Amniotic epithelial cell (primary cell): ENCODE measurements at places on chromosomes 12 and 14.

DNA sequence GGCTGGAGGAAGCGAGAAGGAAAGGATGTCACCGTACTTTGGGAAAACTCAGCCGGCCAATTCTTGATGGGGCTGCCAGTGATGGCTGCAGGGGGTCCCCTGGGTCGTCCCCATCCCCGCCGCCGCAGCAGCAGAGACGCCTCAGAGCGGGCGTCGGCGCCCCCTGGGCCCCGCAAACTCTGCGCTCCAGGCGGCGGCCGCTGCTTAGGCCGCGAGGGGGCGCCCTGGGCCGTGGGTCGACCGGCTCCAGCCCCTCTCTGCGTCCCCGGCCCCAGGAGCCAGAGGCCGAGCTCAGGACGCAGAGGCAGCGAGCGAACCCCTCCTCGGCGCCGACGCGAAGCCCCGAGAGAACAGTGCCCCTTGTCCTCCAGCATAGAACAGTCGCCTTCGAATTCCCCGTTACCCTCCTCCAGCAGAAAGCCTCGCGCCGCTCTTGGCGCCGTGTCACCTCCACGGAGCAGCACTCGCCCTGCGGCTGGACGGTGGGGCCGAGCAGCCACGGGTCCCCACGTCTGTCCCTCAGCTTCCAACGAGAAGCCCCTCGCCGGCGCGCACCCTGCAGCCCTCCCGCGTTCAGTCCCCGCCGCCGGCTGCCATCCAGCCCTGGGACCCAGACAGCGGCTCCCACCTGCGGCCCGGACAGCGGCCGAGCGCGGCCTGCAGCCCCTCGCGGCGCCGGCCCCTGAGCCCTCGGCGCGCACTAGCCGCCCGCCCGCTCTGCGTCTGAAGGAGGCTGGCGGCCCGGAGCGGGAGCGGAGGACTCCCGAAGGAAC, 106.6 kb downstream of the PRICKLE1 start:
- DNase-seq = peak; percentile 34

DNA sequence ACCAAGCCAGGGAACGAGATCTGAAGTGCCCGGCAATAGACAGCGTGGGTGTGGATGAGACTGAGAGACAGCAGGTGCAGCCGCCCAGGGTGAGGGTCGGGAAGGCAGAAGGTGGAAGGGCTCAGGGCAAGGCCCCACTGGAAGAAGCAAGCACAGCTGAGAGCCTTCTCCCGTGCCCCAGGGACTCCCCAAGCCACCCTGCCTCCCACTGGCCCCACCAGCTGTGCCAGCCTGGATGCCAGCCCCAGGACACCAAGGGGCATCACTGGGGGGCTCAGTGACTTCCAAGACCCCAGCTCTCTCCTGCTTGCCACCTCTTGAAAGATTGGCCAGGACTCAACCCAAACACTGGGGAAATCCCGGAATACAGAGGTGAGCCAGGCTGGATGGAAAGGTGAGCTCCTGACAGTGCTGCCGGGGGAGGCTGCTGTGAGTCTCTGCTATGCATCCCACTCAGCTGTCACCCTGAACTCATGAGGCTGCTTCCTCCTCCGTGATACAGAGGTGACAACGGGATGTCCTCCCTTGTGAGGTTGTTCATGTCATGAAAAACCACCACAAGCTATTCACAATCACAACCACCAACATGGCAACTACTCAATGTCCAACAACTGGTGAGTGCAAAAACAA, 13.8 kb downstream of the TESC start:
- no peak for DNase-seq

DNA sequence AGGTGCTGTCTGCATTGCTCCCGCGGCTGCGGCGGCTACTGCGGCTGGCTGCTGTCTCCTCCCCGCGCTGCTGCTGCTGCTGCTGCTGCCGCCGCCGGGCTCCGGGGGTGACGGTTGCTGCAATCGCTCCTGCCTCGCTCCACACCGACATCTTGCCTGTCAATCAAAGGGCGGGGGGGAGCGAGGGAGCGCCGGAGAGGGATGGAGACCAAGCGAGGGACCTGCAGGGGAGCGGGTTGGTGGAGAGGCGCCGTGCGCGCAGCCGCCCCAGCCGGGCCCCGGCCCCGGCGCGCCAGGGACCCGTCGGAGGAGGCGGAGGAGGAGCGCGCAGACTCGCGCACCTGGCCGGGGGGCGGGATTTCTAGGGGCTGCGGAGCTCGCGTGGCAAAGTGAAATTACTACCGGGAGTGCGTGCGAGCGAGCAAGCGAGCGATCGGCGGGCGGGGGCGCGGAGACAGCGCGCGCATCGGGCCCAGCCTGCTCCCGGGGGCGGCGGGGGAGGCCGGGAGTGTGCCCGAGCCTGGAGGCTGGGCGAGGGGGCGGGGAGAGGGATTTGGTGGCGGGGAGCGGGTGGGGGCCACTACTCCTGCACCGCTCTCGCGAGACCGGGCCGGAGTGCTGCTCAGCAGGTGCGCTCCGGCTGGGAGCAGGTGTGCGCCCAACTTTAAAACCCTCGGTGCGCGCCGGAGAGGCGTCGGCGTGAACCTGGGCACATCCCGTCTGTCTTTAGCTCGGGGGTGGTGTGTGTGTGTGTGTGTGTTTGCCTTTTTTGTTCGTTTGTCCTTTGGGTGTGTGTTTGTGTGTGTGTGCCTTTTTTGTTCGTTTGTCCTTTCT, at the start of gene KSR2:
KSR2 (minus strand) TSS at position 165 of the 834 bp plus-strand sequence. CDS start 735 bp downstream, outside the sequence.
- DNase-seq = no peak

- DNase-seq = peak; percentile 80
These were observed at the start of gene SVOP for GRCh38 chr12:109020796-109021380. TSS of gene SVOP (minus strand) at chr12:109021068. CDS start at chr12:109020868, 200 bp downstream.

GRCh38 chr14:36426836-36427235, 93.2 kb downstream of the NKX2-1 start:
- no peak for DNase-seq

- DNase-seq = no peak
These were observed 67.5 kb downstream of the RTN1 start for GRCh38 chr14:59803052-59803540.

DNA sequence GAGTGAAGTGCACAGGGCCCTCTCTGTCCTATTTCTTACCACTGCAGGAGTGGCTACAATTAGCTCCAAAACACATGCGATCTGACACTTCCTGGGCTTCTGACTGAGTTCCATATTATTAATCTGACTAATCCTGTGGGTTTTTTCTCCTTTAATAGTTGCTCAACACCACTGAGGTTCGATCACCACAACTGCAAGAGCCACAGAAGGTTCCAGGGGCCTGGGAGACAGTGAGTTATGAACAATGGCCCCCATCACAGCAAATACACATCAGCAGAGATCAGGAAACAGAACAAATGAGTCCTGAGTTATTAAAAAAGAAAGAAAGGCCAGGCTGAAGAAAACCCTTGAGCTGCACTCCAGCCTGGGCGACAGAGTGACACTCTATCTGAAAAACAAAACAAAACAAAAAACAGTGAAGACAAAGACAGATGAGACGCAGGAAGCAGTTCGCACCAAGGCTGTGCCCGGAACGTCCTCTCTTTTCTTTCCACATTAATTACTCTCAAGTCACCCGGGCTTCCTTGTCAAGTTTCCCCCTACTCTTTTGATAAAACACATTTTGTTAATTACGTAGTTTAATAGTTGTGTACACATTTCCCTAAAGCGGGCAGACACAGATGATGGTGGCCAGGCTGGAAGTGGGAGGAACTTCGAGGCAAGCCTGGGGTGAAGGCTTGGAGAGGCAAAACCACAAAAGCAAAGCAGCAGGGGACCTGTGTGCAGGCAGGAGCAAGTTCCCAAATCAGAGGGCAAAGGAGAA, 42.7 kb downstream of the CDC42BPB start:
- peak; percentile 43 for DNase-seq

DNA sequence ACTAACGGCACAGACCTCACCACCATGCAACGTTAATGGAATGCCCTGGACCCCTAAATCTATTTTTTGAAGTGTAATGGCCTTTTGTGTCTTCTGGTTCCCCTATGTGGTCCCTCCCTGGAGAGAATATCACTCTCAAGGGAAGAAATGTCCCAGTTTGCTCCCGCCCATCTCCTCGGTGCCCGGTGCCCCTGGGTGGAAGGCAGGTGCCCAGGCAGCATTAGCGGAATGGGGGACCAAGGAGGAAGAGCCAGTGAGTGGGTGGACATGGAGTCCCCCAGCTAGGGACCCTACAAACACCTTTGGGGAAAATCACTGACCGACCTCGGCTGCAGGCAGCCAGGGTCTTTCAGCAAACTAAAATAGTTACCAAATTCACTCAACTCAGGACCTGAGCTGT, 212.1 kb upstream of the RTL1 start:
- DNase-seq = no peak

- DNase-seq = no peak
These were observed 3.6 kb downstream of the SLC4A8 start for GRCh38 chr12:51428256-51428655.

DNA sequence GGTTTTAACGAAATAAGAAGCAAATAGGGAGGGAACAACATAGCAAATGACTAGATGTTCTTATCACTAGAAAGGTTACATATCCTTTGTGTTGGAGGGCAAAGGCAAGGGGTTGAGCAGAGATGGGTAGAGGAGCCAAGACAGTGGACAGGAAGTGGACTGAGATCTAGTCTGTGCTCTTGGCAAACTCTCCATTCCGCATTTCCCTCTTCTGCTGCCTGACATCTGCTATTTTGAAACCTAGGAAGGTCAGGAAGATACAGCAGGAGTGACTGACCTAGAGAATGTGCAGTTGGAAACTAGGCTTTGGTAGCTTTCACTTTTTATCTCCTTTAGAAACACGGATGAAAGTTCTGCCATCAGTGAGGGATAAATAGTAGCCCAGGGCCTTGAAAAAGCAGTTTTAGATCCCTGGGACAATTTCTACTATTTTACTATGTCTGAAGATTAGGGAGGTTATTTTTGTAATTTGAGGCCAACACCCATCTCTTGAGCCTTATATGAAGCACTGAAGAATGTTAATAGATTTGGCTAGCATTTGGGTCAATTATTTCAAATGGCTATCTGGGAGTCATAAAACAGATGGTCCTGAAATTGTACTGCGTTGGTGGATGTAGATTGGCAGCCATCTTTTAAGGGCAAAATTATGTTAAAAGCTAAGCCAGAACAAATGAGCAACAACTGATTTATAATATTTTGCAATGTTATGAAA, 410.3 kb downstream of the PCNX1 start:
- no peak for DNase-seq

- no peak for DNase-seq
These were observed 6.7 kb upstream of the CD163L1 start for GRCh38 chr12:7450667-7451066.

DNA sequence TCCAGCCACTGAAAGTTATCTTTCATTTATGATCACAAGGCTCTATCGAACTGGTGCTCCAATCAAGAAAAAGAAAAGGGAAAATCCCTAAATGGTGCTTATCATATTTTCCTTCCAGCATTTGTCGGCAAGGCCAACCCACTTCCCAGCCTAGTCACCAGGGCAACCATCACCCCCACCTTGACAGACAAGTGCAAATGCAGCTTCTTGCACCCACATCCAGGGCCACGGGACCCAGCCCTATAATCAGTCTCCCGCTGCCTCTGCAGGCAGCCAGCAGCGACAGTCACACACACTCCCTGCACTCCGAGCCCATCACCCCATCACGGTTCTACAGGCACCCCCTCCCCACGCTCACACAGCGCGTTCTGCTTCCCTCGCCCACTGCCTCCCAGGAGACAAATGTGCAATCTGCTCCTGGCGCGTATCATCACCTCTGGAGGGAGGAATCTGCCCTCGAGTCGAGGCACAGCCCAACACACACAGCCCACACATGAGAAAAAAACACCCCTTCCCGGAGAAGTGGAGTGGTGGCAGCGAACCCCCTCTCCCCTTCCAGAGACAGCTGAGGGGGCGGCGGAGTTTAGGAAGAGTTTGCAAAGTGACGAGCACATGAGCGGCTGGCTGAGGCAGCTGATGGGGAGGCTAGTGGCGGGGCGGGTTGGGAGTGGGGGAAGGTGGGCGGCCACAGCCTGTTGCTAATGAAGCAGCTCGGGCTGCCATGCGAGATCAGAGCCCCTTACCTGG, 9.3 kb upstream of the PPP4R4 start:
- no peak for DNase-seq
